T-cell (primary cell): ENCODE measurements at places on chromosomes 7 and 10.
A peak's percentile ranks its signal among the peaks of the same experiment; 100 is the strongest.

- H3K36me3 ChIP-seq: no peaks in the 10 kb centered on the region
- H3K27me3 ChIP-seq: no peaks in the 10 kb centered on the region
- H3K4me3 ChIP-seq: no peak overlapping the region
- H3K27ac ChIP-seq: no peak overlapping the region
These were observed 8.0 kb upstream of the HIBADH start for GRCh38 chr7:27670676-27671075.

DNA sequence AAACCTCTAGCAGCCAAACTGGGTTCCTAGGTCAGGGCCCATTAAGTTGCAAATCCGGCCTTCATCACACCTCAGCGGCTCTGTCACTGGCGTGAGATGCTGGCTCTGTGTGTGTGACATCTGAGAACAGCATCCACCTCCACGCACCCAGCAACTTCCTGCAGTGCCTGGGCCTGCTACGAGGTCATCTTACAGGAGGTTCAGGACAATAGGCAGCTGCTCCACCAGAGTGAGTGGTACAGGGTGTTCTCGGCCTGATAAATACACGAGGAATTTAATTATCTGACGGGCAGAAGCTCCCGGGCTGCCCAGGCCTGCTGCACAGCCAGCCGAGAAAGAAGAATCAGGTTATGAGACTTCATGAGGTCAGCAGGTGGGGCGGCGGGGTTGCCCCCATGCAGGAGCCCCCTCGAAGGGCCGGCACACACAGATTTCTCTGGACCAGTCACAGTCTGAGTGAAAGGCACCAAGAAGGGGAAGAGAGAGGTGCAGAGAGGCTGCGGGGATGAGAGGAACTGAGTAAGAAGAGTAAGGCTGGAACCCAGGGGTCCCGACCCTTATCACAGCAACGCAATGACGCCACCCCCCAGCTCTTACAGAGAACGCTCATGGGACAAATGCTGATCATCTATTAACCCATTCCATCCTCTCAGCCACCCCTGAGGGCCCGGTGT is 49.3 kb downstream of the CALML3 start:
- no peaks in the 10 kb centered on the region for H3K27me3 ChIP-seq
- no peak overlapping the region for H3K27ac ChIP-seq
- no peak overlapping the region for H3K4me3 ChIP-seq
- H3K36me3 ChIP-seq: no peaks in the 10 kb centered on the region
- no peaks in the 10 kb centered on the region for H3K4me1 ChIP-seq

DNA sequence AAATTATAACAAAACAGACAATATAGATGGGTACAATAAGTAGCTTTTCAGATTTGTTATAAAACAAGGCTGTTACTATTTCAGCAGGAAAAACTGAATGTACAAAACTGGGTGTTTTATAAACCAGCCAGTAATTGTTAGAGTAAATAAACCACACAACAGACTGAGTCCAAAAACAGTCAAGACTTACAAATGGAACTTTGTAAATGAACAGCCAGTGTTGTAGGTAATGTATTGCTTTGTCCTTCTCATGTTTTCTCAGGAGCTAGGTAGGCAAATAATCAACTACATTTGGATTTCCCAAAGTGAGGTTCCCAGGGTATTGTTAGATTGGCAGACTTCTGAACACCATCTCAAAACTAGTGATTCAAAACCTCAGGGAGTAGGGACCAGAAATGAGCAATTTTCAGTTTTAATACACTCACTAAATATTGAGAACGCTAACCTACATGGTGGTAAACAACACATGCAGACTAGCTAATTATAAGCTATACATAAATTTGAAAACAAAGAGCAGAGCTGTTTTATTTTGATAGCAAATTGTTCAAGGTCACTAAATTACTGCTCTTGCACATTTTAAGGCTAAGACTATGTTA is 36.2 kb downstream of the HERPUD2 start:
- no peak overlapping the region for H3K27ac ChIP-seq
- no peaks in the 10 kb centered on the region for H3K27me3 ChIP-seq
- no peak overlapping the region for H3K4me3 ChIP-seq

DNA sequence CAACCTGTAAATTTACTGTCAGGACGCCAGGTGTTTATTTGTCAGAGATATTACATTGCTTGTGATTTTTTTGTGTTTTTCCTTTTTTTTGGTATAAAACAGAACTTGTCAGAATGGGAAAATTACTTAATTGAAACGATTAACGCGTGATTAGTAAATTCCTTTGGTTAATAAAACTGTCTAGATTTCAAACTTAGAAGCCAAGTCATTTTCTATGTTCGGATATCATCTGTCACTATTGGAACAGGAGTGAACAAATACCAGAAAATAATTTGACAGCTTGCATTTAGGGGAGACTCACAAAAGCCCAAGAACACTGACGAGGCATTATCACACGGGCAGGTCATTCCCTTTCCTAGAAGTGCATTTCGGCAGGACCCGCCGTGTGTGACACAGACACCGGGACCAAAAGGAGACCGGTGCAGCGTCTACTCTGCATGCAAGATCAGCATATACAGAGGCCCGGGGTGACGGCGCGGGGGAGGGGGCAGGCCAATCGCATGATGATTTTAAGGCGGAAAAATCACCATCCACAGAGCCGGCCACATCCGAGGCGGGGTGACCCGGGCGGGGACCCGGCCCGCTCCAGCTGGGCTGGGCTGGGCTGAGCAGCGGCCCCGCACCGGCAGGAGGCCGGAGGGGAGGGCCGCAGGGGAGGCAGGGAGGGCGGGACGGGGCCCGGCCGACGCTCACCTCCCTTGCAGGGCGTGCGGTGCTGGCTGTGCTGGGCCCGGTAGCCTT is 841 bp downstream of the GLUD1 start:
- H3K4me1 ChIP-seq: peaks cover 32% of the 10 kb centered on the region
- peak overlapping the region; percentile 86 for H3K27ac ChIP-seq
- DNase-seq: peak; percentile 30
- peak overlapping the region; percentile 46 for H3K4me3 ChIP-seq
- H3K27me3 ChIP-seq: no peaks in the 10 kb centered on the region

GRCh38 chr7:16822029-16822428 is 17.2 kb upstream of the AGR2 start:
- DNase-seq: no peak
- no peaks in the 10 kb centered on the region for H3K4me1 ChIP-seq
- no peak overlapping the region for H3K4me3 ChIP-seq
- H3K27ac ChIP-seq: no peak overlapping the region
- H3K36me3 ChIP-seq: no peaks in the 10 kb centered on the region
- peaks cover 8% of the 10 kb centered on the region for H3K27me3 ChIP-seq

GRCh38 chr10:43294241-43294658 is 27.4 kb upstream of the RASGEF1A start:
- DNase-seq: peak; percentile 58
- H3K27ac ChIP-seq: peak overlapping the region; percentile 84
- H3K4me3 ChIP-seq: no peak overlapping the region
- no peaks in the 10 kb centered on the region for H3K36me3 ChIP-seq

GRCh38 chr7:16753932-16754855 is 639 bp downstream of the TSPAN13 start:
- H3K27ac ChIP-seq: no peak overlapping the region
- H3K4me1 ChIP-seq: peaks cover 12% of the 10 kb centered on the region
- no peaks in the 10 kb centered on the region for H3K36me3 ChIP-seq

DNA sequence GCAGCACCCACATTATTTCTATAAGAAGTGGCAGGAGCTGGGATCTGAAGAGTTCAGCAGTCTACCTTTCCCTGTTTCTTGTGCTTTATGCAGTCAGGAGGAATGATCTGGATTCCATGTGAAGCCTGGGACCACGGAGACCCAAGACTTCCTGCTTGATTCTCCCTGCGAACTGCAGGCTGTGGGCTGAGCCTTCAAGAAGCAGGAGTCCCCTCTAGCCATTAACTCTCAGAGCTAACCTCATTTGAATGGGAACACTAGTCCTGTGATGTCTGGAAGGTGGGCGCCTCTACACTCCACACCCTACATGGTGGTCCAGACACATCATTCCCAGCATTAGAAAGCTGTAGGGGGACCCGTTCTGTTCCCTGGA is 874 bp upstream of the RBP3 start:
- no peaks in the 10 kb centered on the region for H3K36me3 ChIP-seq
- no peak overlapping the region for H3K4me3 ChIP-seq
- no peak overlapping the region for H3K27ac ChIP-seq
- H3K27me3 ChIP-seq: no peaks in the 10 kb centered on the region
- no peak for DNase-seq
- H3K4me1 ChIP-seq: no peaks in the 10 kb centered on the region

- no peak overlapping the region for H3K27ac ChIP-seq
- H3K4me3 ChIP-seq: no peak overlapping the region
- no peaks in the 10 kb centered on the region for H3K27me3 ChIP-seq
These were observed 71.2 kb downstream of the ARHGAP21 start for GRCh38 chr10:24652381-24652957.

- H3K27ac ChIP-seq: no peak overlapping the region
- no peaks in the 10 kb centered on the region for H3K36me3 ChIP-seq
- H3K4me3 ChIP-seq: no peak overlapping the region
These were observed 81.4 kb downstream of the VIPR2 start for GRCh38 chr7:159063046-159063840.

- H3K36me3 ChIP-seq: no peaks in the 10 kb centered on the region
- H3K27me3 ChIP-seq: peaks cover 34% of the 10 kb centered on the region
These were observed 4.0 kb downstream of the SNCG start for GRCh38 chr10:86962136-86962980.

GRCh38 chr10:67782530-67782929 is 55.5 kb downstream of the DNAJC12 start:
- H3K4me3 ChIP-seq: no peak overlapping the region
- H3K27ac ChIP-seq: no peak overlapping the region
- H3K36me3 ChIP-seq: no peaks in the 10 kb centered on the region
- no peaks in the 10 kb centered on the region for H3K27me3 ChIP-seq
- DNase-seq: no peak
- peaks cover 9% of the 10 kb centered on the region for H3K4me1 ChIP-seq

- DNase-seq: no peak
- H3K27me3 ChIP-seq: no peaks in the 10 kb centered on the region
- H3K27ac ChIP-seq: no peak overlapping the region
These were observed 9.0 kb downstream of the RPEL1 start for GRCh38 chr10:103254538-103255325.

GRCh38 chr10:95248989-95249388 is 41.8 kb downstream of the PDLIM1 start:
- no peaks in the 10 kb centered on the region for H3K36me3 ChIP-seq
- no peak overlapping the region for H3K27ac ChIP-seq
- H3K4me1 ChIP-seq: no peaks in the 10 kb centered on the region

GRCh38 chr10:6885284-6885683 is 305.2 kb upstream of the PRKCQ start:
- no peaks in the 10 kb centered on the region for H3K36me3 ChIP-seq
- no peak overlapping the region for H3K4me3 ChIP-seq
- peaks cover 2% of the 10 kb centered on the region for H3K4me1 ChIP-seq
- H3K27ac ChIP-seq: no peak overlapping the region

- DNase-seq: no peak
- H3K4me1 ChIP-seq: no peaks in the 10 kb centered on the region
- H3K4me3 ChIP-seq: no peak overlapping the region
- no peak overlapping the region for H3K27ac ChIP-seq
- H3K36me3 ChIP-seq: no peaks in the 10 kb centered on the region
These were observed 42.3 kb downstream of the RHOBTB1 start for GRCh38 chr10:60901561-60902235.

GRCh38 chr7:2923886-2924574 is 79.9 kb upstream of the GNA12 start:
- DNase-seq: no peak
- no peak overlapping the region for H3K4me3 ChIP-seq
- H3K36me3 ChIP-seq: peaks cover 31% of the 10 kb centered on the region
- H3K27me3 ChIP-seq: no peaks in the 10 kb centered on the region
- H3K4me1 ChIP-seq: no peaks in the 10 kb centered on the region

- no peak overlapping the region for H3K27ac ChIP-seq
- H3K27me3 ChIP-seq: peaks cover 11% of the 10 kb centered on the region
- H3K4me1 ChIP-seq: no peaks in the 10 kb centered on the region
- no peaks in the 10 kb centered on the region for H3K36me3 ChIP-seq
- no peak overlapping the region for H3K4me3 ChIP-seq
These were observed 113.8 kb upstream of the ADCY1 start for GRCh38 chr7:45460379-45460778.

DNA sequence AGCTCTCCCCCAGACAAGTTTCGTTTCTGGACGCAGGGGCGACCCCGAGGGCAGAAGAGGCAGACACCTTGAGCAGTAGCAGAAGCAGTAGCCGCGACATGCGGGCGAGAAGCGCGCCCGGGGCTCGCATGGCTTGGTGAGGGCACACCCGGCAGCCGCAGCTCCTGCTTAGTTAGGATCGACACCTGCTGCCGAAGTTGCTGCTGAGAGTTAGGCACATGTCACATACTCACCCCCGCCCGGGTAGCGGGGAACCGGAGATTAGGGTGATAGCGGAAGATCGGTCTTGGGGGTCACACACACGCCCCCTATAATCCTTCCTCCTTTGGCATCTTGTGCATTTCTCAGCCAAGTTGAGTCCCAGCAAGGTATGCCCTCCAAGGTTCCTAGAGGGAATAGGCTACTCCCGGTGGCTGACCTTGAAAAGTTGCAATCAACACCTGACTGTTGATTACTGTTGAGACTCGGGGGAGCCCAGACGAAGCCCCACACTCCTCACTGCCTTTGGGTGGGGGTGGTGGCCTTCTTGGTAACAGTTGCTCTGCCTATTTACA is 668 bp downstream of the GPR37 start:
- no peaks in the 10 kb centered on the region for H3K36me3 ChIP-seq
- H3K27me3 ChIP-seq: peaks cover 23% of the 10 kb centered on the region
- H3K4me1 ChIP-seq: peaks cover 22% of the 10 kb centered on the region

- H3K4me3 ChIP-seq: no peak overlapping the region
- H3K27ac ChIP-seq: peak overlapping the region; percentile 50
- H3K36me3 ChIP-seq: no peaks in the 10 kb centered on the region
- no peaks in the 10 kb centered on the region for H3K27me3 ChIP-seq
- H3K4me1 ChIP-seq: peaks cover 36% of the 10 kb centered on the region
These were observed 71.6 kb upstream of the ZPBP start for GRCh38 chr7:50164559-50165170.

- DNase-seq: no peak
- H3K27me3 ChIP-seq: no peaks in the 10 kb centered on the region
- peak overlapping the region; percentile 8 for H3K4me3 ChIP-seq
- H3K27ac ChIP-seq: peak overlapping the region; percentile 29
These were observed 972 bp downstream of the PAOX start for GRCh38 chr10:133379801-133380666.

DNA sequence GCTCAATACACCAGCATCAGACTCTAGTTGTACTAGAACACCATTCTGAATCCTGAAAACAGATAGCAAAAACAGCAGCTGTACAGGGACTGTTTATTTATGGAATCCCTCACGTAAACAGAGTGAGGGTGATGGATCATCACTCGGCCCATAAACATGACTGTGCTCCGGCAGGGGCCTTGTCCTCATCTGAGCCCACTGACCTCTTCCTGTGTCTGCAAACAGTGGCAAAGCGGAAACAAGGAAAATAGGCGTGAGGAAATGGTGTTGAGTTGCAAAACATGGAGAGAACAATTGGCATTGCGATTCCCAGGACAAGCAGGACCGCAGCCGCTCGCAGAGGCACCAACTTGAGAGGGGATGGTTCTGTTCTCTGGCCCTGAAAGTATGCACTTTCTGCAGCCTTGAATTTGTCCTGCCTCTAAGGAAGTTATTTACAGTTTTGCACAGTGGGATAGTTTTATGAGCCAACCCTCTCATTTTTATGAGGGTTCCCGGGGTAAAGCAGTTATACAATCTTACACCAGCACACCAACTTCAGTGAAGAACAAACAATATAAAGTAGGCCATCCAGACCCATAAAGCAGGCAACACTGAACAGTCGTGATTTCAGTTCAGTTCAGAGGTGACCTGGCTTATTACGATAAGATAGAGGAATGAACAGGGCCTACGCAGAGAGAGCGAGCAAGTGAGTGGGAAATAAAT is 248.0 kb upstream of the FZD8 start:
- no peak overlapping the region for H3K27ac ChIP-seq
- no peak for DNase-seq
- H3K27me3 ChIP-seq: no peaks in the 10 kb centered on the region
- no peaks in the 10 kb centered on the region for H3K36me3 ChIP-seq

- H3K27me3 ChIP-seq: no peaks in the 10 kb centered on the region
- H3K27ac ChIP-seq: peak overlapping the region; percentile 40
- H3K36me3 ChIP-seq: no peaks in the 10 kb centered on the region
- peak; percentile 75 for DNase-seq
These were observed 10.9 kb upstream of the GDF2 start for GRCh38 chr10:47311193-47311931.
